ENCODE measurements at places on chromosomes 5 and 9.

GRCh38 chr5:78339617-78340436 lies 20.6 kb upstream of the SCAMP1 start:
- no peak for DNase-seq

- no peak for DNase-seq
Observed at GRCh38 chr5:62974623-62975022, 396.0 kb downstream of the LRRC70 start.

DNA sequence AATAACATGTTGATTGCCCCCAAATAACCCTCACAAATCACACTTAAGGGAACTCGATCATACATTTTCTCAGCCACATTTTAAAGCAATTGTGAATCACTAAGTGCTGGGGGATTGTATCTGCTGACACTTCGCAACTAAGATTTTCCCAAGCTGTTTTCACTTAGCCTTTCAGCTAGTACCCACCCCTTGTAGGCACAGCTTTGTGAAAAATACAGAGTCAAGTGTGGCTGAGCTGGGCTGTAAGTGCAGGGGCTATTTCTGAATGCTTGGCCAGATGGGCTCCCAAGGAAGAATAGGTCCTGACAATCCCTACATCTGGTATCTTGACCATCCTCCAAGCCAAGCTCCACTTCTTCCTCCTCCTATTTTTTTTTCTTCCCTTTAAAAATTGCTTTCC lies 289.2 kb upstream of the NMUR2 start:
- no peak for DNase-seq

DNA sequence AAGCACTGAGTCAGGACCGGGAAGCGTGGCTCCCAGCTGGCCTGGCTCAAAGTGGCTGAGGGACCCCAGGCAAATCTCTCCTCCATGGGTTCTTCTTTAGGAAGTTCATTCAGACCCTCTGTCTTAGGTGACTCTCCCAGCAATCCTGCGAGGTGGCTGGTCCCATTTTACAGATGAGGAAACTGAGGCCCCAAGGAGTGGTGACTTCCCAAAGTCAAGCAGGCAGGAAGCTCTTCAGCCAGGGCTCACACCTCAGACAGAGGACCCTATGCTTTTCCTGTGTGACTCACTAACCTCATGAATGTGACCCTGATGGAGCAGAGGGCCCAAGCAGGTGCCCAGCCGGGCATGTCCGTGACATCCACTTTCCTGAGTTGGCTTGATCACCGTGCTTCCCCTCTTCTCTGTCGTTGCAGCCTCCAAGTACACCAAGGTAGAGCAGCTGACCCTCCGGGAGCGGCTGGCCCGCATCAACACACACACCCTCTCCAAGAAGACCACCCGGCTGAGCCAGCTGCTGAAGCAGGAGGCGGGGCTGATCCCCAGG lies 36.5 kb downstream of the ARHGEF37 start:
- no peak for DNase-seq

DNA sequence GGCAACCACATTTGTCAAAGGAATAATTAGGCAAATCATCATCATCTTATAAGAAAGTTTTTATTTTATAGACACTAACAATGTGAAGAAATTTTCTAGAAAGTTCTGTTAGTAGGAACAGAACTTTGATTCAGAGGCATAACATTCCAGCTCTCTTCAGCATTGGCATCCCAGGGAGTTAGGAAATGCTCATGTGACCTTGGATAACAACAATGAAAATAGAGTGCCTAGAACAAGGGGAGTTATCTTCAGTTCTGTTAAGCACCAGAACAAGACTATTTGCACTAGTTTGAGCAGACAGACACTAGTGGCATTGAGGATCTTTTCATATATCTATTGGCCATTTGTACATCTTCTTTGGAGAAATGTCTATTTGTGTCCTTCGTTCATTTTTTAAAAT lies 7.0 kb upstream of the NMUR2 start:
- no peak for DNase-seq

DNA sequence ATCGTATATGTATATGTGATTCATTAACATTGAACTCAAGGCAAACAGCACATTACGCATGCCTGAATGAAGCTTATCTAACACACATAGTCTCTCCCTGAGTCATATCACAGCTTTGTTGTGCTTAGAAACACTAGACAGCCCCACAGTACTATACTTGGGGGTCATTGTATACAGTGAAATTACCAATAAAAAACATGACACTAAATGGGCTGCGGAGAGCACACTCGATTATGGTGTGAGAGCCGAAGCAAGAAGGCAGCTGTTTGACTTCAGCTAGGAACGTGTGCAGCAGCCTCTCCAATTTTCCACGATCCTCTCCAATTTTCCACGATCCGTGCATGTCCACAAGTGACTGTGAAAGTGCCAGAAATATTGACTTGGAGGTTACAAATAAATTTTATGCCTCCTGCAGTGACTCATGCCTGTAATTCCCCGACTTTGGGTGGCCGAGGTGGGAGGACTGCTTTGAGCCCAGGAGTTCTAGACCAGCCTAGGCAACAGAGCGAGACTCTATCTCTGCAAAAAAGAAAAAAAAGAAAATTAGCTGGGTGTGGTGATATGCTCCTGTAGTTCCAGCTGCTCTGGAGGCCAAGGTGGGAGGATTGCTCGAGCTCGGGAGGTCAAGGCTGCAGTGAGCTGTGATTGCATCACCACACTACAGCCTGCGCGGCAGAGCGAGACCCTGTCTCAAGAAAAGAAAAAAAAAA lies 102.4 kb downstream of the DAPK1 start:
- no peak for DNase-seq

DNA sequence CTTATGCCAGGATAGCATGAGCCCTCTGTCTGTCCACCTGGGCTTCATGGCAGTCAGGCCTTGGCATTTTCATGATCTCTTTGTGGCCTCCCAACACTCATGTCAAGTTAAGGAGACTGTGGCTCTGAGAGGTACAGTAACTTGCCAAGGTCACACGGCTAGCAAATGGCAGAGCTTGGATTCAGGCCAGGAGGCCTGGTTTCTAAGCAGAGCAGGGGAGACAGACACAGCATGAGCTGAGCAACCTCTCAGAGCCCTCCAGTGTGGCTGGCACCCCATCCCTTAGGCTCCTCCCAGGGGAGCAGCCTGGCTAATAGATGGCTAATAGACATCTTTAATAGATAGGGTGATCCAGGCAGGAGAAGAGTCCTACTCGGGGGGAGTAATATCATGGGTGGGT lies 4.1 kb downstream of the SYNPO start:
- DNase-seq: no peak

DNA sequence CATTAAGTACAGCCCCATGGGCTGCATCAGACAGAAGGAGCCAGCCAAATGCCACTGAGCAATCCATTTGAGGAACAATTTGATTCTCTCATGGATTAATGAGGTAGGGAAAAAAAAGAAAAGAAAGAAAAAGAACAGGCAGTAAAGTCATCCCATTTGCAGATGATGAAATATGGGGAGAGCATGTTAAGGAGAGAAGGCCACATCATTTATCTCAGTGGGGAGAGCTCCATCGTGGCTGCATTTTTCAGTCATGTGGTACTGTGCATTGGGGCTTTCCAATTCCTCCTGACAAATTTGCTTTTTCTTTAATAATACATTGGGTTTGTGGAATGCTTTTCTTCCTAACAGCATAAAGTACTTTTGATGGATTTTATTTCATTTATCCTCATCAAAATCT lies 375.2 kb upstream of the TLE4 start:
- DNase-seq: no peak

DNA sequence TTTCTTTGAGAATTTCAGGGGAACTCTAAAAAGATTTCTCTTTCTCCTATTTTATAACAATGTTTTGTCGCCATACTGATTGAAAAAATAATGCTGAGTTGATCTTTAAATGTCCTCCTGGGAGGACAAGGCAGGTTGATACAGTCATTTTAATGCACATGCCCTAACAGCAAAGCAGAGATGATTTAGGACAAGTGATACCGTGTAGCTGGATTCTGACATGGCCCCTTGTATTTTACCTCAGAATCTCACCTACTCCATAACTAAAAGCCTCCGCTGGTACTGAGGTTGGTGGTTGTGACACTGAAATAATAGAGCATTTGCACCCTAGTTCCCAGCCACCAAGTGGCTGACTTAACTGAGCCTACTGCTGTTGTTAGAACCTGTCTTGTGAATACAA lies 811 bp upstream of the LRRTM2 start:
- no peak for DNase-seq

GRCh38 chr9:126000256-126000655 lies 253.1 kb downstream of the PBX3 start:
- no peak for DNase-seq

GRCh38 chr5:43390471-43390870 lies 21.7 kb downstream of the CCL28 start:
- no peak for DNase-seq

- no peak for DNase-seq
Observed at GRCh38 chr5:99317136-99317535, 388.3 kb upstream of the CHD1 start.

GRCh38 chr9:107914151-107914550 lies 424.6 kb upstream of the KLF4 start:
- no peak for DNase-seq

DNA sequence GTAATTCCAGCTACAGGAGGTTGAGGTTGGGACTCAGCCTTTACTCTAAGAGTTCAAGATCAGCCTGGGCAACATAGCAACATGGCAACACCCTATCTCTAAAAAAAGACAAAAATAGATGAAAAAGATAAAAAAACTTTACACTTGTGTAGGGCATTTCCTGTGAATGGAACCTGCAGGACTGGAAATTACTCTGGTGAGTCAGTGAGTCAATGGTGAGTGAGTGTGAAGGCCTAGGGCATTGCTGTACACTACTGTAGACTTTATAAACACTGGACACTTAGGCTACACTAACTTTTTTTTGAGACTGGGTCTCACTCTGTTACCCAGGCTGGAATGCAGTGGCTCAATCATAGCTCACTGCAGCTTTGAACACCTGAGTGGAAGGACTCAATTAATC lies 19.5 kb upstream of the ARSI start:
- DNase-seq: no peak

GRCh38 chr9:98024702-98025101 lies 31.8 kb upstream of the NANS start:
- DNase-seq: no peak

DNA sequence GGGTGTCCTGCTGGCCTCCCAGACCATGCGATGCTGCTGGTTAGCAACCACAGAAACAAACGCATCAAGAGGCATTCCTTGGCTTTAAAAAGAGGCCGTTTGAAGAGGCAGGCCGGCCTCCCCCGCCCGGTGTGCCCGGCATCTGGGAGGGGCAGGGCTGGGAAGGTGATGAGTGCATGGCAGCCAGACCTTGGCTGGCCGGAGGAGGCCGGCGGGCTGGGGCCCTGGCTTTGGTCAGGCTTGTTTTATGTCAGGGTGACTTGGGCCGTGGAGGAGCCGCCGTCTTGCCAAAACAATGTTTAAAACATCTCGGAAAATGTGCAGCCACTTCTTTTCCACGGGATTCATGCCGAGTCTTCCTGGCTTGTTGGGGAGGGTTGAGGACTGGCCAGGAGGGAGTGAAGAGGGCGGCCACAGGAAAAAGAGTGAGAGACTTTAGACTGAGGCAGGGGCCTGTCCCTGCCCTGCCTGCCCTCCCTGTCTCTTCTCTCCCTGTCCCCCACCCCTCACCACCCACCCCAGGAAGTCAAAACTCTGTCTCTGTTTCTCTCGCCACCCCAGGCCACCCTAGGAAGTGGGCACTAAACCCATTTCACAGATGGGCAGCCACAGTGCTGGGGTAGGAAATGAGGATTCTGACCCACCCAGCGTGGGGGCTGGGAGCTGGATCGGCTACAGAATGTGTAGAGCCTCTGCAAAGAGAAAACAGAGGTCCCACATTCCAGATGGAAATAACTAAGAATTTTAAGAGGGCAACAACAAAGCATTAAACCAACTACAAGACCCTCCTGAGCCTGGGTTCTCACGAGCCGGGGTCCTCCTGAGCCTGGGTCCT lies 143.0 kb downstream of the RXRA start:
- no peak for DNase-seq

GRCh38 chr5:73764586-73764985 lies 138.6 kb downstream of the ARHGEF28 start:
- no peak for DNase-seq

DNA sequence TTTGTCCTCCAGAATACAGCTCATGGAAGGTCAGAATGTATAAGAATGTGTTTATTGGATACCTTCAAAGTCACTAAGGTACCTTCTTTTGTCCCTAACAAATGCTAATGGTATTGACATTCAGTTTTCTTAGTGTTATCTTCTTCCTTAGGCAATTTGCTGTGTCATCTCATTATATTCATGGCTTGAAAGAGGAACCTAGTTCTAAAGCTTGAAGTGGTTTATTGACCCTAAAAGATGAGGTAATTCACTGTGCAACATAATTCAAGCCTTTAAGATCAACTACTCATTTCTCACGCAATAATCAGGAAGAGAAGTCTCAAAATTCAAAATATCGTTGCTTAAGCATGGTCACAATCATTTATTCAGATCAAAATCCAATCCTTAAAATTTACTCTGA lies 342.7 kb upstream of the RIOK2 start:
- DNase-seq: no peak

- DNase-seq: no peak
Observed at GRCh38 chr5:79488775-79489174, 25.2 kb downstream of the HOMER1 start.

DNA sequence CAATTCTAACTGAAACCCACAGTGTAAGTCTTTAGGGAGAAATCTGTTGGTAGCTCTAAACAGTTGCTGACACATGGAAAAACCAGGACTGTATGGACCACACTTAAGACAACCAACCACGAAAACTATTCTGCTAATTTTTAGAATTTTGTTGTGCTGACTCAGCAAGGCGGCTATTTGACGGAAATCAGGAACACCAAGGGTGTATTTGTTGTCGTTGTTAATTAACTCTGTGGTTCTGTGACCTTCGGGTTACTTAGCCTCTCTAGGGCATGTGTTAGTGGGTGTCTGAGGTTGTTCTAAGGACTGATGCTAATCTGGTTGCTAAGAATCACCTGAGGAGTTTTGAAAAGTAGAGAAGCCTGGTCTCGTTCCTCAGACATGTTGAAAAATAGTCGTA lies 79.2 kb downstream of the ATP10B start:
- no peak for DNase-seq

DNA sequence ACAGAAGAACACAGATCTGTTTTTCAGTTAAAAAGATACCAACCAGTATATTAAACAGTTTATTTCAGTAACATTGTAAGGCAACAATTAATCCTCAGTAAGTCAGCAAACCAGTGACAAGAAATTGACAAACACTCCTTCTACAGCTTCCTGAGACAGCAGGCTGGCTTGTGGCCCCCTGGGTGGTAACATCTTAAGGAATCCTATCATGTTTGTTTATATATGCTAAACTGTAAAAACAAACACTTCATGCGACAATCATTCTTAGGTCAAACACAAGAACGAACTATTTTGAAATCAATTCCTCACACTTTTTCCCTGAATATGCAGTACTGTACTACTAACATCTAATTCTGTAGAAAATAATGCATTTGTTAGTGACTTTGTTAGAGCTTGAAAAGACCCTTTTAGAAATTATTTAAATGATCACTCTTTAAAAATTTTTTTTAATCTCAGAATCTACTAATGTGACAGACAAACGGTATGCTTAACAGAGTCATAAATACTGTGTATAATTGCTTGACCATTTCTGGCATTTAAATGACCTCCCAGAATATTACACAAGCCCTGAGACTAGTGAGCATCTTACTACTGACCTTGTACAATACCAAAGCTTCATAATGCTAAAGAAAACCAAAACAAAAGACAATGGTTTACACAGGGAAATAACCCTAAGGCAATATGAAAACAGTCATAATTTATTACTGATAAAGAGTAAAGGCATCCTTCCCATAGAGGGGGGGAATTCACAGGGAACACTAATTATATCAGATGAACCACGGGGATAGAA lies 48.2 kb downstream of the ERMP1 start:
- no peak for DNase-seq
